Cortex of kidney (tissue), 1 donor: ENCODE measurements at places on chromosomes 2 and 18.

GRCh38 chr2:199955007-199955338, 318 bp downstream of the TYW5 start:
- no peak for DNase-seq

- DNase-seq = no peak
These were observed 261.0 kb downstream of the ZNF516 start for GRCh38 chr18:76233876-76234675.

- DNase-seq = no peak
These were observed 44.7 kb downstream of the PID1 start for GRCh38 chr2:229226382-229226781.

DNA sequence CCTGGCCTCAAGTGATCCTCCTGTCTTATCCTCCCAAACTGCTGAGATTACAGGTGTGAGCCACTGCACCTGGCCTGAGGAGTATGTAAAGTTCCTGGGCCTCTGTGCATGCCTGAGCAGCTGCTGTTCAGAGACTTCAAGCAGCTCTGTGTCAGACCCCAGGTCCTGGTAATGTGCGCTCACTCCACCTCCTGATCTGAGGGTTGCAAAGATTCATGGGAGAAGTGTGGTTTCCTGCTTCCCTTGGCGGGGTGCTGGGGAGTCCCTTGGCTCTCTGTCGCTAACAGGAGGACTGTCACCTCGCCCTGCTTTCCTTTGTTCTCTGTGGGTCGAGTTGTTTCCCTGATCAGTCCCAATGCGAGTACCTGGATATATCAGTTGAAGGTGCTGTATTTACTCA, 8.6 kb upstream of the IL36A start:
- no peak for DNase-seq

DNA sequence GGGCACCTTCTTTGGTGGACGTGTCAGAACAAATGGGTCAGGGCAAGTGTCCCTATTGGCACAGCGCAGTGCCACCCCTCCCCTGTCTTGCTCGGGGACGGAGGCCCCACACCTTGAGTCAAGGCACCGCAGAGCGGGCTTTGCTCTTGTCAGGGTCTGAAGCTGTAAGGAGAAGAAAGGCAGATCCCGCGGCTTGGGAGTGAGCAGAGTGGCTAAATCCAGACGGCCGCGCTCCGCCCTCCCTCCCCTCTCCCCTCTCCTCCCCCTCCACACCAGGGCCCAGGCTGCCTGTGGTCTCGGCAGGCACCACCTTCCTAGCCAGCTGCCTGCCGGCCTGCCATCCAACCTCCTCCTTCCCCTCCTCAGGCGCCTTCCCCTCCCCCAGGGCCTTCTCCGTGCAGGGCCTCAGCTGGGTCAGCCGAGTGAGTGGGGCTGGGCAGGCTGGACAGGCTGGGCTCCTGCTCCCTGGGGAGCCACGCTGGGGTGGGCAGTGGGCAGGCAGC, 25.8 kb downstream of the SPEG start:
- DNase-seq = no peak

GRCh38 chr2:197515315-197515738, 539 bp upstream of the MOB4 start:
- no peak for DNase-seq

DNA sequence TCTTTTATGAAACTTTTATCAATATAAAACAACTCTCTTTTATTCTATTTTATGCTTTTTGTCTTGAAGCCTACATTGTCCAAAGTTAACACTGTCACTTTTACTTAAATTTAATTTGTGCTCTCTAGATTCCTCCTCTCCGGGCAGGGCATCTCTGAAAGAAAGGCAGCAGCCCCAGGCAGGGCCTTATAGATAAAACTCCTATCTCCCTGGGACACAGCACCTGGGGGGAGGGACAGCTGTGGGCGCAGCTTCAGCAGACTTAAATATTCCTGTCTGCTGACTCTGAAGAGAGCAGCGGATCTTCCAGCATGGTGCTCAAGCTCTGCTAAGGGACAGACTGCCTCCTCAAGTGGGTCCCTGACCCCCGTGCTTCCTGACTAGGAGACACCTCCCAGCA, 447.7 kb upstream of the FANCL start:
- no peak for DNase-seq

- DNase-seq = no peak
These were observed 707.8 kb upstream of the SALL3 start for GRCh38 chr18:78271790-78272189.

- DNase-seq = no peak
These were observed 905.6 kb downstream of the SOCS6 start for GRCh38 chr18:71194438-71194837.

DNA sequence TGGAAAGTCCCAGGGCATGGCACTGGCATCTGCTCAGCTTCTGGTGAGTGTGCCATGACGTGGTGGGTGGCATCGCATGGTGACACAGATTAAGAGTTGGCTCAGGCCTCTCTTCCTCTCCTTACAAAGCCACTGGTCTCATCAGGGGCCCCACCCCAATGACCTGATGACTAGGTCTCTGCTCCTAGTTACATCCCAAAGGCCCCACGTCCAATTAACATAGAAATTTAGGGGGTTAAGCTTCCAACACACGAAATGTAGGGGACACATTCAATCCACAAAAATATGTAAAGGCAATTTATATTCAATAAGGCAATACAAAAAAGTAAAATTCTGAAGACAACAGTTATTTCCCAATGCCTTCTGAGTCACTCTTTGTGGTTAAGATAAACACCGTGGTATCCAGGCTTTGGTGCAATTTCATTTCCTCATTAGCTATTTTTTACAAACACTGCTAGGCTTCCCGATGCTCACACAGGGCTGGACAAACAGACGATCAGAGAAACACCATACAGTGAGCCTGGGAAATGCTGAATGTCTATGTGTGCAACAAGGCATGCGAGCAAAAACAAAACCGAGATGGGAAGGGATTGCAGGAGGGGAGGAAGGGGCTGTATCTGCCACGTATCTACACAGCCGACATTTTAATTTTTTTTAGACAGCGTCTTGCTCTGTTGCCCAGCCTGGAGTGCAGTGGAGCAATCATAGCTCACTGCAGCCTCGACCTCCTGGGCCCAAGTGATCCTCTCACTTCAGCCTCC, 67.2 kb downstream of the MBP start:
- DNase-seq = no peak

DNA sequence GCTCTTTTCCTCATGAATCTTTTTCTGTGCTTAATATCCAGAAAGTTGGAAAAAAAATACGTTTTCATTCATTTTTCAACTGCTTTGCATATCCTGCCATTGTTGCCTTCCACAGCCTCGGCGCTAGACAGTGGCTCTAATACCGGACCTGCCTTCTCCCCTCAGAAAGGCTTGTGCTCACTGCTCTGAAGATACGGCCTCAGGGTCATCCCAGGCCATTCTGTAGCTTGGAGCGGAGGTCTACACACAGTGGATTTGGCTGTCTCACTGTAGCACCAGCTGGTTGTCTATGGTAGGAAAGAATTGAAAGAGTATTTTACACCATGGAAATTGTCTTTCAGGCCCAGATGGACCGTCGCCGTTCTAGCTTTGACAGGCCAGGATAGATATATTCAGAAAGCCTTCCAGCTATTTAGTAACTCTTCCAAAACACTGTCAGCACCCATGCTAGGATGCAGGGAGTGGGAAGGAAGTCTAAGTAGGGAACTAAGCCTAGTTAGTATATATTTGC, 242.0 kb downstream of the TMEM182 start:
- no peak for DNase-seq

GRCh38 chr2:120442923-120443571, 97.1 kb downstream of the INHBB start:
- DNase-seq = no peak

GRCh38 chr2:108226564-108226963, 13.2 kb upstream of the SULT1C3 start:
- no peak for DNase-seq

DNA sequence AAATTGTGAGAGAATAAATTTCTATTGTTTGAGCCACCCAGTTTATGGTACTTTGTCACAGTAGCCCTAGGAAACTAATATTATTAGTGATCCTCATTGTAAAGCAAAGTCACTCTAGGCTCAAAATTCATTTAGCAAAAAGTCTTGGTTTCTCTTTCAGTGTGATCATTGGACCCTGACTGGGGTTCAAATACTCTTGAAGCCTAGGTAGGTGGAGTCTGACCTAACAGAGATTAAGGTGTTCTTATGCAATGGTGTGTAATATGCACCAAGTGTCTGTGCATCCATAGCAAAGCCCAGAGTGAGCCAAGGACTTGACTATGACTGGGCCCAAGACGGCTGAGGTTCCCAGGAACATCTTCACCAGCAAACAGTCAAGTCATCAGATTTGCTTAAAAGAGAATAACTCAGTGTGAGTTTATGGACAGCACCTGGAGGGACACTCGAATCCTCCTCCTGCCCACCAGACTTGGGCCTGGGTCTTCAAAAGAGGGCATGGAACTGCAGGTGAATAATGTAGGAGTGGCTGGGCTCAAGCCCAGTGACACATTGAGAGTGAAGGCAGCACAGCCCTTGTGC, 51.1 kb upstream of the BCL11A start:
- no peak for DNase-seq
